ENCODE measurements at places on chromosomes 11 and 22. TPM values are rescaled to one million over a fixed set of nuclear protein-coding genes. Genes with fewer than 3 reads are reported as not detected.

The GLYAT gene
- total RNA-seq: not detected

The TTC12 gene
- 11.7 TPM for total RNA-seq

The VEGFB gene
- total RNA-seq: 7.6 TPM

The CATSPERZ gene
- 0.61 TPM for total RNA-seq

The LGALS12 gene
- total RNA-seq: not detected

The EXPH5 gene
- total RNA-seq: under 0.01 TPM

The ISX gene
- not detected for total RNA-seq

The SPON1 gene
- not detected for total RNA-seq

The CARNS1 gene
- total RNA-seq: 0.32 TPM

The ZNF214 gene
- 1.9 TPM for total RNA-seq

The APOA4 gene
- not detected for total RNA-seq

The GVQW3 gene
- 3.0 TPM for total RNA-seq

The NEFH gene
- total RNA-seq: 0.97 TPM

The PHETA2 gene
- 16.9 TPM for total RNA-seq

The SYT9 gene
- total RNA-seq: 0.97 TPM

The FGF4 gene
- not detected for total RNA-seq

The OR5P2 gene
- total RNA-seq: not detected

The NOX4 gene
- total RNA-seq: 11.4 TPM

Data from epithelial cell of umbilical artery (primary cell).